ENCODE measurements at places on chromosomes 16 and 17.

GRCh38 chr17:50934672-50935220, 68.6 kb upstream of the TOB1 start:
- no peak for DNase-seq

- peak; percentile 62 for DNase-seq
Observed at GRCh38 chr17:17416007-17416399, 60.8 kb upstream of the MED9 start.

DNA sequence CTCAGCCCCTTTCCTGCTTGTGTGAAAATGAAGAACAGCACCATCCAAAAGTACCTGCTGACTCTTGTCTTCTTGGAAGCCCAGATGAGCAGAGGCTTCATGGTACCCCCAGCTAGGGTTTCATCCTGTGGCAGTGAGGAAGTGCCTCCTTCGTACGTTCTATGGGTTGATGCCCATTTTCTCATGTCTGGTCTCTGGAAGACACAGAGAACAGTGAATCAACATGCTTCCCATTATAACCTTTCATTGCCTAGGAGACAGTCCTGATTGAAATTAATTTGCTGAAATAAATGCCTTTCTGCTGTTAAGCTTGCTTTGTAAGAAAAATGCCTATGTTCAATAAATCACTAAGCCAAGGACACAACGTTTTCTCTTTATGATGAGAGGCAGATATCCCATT, 36.5 kb downstream of the RCVRN start:
- no peak for DNase-seq

DNA sequence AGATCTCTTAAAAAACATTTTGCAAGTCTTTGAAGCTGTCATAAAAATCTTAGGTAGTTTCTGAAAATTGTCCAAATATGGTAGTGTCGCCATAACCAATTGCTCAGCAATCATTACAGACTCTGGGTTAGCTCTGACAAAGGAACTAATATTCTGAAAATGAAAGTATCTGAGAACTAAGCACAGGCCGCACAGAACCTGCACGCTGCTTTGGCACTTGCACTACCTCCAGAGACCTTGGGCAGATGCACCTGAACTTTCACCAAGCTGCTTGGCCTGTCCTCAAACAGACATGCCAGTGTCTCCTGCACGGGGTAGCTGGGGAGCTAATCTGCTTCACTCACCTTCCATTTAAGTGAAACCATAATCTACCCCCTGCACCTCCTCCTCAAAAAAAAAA, 317.0 kb downstream of the MAF start:
- DNase-seq: peak; percentile 66

DNA sequence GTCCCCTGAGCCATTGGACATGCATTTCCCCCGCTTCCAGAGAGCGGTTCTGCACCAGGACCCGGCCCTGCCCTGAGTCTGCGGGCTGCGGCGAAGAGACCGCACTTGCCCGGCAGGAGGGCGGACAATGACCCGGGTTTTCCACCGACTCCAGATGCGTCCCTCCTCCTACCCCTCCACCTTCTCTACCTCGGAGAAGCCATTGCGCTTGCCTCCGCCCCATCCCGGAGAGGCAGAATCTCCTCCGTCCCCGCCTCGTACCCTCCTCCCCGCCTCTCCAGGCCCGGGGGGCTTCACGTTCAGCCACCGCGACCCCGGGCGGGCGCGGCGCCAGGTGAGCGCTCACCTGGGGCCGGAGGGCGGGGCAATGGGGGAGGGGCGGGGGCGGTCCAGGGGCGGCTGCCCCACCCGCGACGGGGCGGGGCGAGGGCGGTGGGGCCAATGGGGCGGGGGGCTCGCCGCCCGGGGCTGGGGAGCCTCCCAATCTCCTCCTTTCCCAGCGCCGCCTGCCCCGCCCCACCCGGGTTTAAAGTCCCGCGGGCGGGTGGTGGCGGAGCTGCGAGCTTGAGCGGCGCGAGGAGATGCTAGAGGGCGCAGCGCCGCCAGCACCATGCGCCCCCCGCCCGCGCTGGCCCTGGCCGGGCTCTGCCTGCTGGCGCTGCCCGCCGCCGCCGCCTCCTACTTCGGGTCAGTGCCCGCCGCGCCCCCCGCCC, at the start of gene WNT9B:
Gene WNT9B (plus strand): TSS at position 555 of the 713 bp plus-strand sequence. CDS start 56 bp downstream, at position 611.
- DNase-seq: peak; percentile 89

- no peak for DNase-seq
Observed at GRCh38 chr16:24929409-24929808, 83.6 kb downstream of the SLC5A11 start.

GRCh38 chr17:65509032-65509431, 52.4 kb downstream of the AXIN2 start:
- DNase-seq: no peak

DNA sequence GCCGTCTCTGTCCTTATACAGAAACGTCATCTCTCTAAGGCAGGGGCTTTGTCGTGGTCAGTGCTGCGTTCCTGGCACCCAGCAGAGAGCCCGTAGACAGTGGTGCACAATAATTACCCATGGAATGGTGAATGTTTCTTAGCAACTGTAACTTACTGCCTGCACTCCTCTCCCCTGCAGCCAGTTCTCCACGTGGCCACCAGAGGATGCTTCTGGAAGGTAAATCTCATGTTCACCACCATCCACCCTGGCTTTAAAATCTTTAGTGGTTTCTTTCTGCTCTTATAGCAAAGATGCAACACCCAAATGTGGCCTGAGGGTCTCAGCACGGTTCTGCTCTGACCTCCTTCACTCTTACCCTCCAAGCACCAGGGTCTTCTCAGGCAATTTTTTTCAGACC, 150.8 kb downstream of the GRIN2A start:
- DNase-seq: no peak

DNA sequence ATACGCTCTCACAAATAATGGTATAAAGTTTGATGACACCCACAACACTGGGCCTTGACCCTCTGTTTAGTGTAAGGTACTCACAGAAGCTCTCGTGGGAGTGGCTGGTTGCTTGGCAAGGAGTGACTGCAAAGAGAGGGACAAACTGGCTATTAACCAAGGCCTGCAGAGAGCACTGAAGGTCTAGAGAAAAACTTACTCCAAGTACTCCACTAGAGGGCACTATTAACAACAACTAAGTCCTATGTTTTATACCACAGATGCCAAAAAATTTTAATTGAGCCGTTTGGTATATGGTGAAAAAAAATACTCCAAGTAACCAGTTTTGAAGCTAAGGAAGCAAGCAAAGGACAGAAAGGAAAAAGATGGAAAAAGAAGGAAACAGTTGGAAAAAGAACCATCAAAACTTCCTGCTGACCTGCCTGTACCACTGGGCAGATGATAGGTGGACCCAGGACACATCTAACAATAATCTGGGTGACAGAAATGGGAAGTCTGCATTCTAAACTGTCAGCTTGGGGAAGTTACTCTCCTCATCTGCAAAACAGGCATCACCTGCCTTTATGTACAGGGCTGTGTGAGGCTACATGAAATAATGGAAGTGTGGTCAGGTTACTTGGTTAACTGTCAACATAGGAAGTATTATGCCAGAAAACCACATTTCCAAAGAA, 23.2 kb downstream of the DYNC1LI2 start:
- peak; percentile 65 for DNase-seq

DNA sequence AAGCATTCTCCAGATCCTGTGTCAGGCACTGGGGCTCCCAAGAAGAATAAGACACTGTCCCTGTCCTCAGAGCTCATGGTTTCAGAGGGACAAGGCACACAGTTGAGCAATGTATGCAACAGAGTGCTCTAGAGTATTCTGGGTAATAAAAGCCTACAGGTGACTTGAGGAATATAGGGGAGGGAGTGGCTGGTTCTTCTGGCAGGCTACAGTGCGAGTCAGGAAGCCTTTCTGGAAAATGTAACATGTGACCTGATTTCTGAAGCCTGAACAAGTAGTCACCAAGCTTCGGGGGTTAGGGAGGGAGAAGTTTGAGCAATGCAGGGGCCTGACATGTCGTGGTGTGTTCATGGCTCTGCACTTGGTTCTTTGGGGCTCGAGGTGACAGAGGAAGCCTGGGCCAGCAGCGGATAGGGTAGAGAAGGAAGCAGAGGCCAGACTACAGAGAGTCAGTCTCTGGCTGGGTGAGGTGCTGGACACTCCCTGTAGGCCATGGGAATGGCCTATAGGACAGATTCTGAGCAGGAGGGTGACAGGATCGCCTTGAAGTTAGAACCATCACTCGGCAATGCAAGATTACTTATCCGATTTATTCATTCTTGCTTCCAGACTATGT, 16.0 kb upstream of the LRRC75A start:
- DNase-seq: peak; percentile 86

DNA sequence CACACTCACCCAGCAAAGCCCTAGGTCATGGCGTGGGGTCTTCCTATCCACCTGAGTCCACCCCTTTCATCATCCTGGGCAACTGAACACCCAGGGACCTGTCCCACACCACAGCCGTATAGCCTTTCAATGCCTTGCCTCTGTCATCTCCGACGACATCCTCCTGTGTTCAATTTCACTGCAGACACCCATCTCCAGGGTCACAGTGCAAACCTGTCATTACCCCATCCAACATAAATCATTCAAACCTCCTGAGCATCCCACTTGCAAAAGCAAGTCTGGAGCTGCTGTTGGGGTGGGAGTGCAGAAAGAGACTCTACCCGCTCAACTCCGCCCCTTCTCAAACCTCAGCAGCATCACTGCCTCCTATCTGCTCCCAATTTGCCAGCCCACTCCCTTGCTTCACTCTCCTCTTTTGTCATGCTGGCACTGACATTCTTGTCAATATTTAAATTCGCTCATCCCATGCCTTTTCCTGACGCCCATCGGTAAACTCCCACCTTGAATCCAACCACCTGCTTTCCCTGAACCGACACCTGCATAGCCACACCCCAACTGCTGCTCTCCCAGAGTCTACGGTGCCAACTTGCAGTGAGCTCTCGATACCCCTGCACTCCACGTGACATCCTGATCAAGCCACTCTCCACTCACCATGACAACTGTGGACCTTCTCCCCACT, 37.0 kb downstream of the MARF1 start:
- DNase-seq: no peak

DNA sequence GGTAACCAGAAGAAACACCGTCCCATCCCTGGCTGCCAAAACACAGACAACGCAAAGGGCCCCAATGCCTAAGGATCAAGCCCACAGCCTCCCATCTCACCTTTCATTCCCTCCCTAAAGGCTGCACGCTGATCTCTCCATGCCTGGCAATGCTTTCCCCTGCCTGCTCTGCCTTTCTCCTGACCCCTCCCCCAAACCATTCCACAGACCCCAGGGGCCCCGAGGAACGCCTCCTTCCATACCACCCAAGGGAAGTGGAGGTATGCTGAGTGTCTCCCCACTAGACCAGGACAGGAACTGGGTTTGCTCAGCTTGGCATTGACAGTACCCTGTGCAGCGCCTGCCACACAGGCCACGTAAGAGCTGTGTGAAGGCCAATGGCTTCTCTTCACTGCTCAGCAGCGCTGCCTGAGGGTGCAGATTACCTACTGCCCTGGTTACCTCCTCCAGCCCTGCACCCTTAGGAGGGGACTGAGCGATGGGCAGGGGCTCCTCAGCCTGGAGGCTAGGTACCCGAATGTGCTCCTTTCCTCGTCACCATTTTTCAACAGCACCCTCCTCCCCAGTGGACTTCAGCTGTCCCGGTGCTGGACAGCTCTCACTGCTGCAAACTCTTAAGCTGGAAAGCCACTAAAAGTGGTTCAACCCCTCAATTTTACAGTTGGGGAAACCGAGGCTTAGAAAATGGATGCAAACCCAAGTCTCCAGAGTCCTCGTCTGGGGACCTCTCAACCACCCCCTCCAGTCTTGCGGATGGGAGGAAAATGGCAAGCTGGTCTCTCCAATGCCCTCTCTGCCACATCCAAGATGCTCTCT, 45.0 kb downstream of the SRCIN1 start:
- peak; percentile 44 for DNase-seq

GRCh38 chr16:11621920-11622651, 35.4 kb upstream of the LITAF start:
- DNase-seq: no peak

All from small intestine (tissue), 16 donors.